ENCODE measurements at places on chromosomes 5 and 9.
A peak's percentile ranks its signal among the peaks of the same experiment; 100 is the strongest.

DNA sequence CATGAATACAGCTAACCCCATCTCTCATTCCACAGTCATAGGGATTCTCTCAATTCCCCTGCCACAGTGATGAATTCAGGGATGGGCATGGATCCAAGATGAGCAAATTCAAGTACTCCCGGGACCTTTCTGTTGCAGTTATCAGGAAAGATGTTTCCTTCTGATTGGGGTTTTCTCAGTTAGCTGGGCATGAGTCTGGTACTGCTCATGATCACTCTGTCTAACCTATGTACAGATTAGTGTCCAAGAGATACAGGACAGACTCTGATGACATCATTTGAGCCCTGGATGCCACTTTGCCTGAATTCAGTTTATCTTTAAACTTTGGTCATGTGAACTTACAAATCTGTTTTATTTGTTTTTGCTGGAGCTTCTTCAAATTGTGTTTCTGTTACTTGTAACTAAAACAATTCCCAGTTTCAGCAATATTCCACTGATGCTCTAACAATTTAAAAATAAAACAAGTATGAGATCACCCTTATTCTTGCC is 257.7 kb upstream of the KLF9 start:
- DNase-seq = no peak

GRCh38 chr9:108439947-108440346 is 415.8 kb downstream of the ACTL7B start:
- DNase-seq = no peak

GRCh38 chr5:141825791-141826560 is 52.2 kb downstream of the PCDH1 start:
- peak; percentile 24 for DNase-seq

- no peak for DNase-seq
These were observed 69.6 kb upstream of the ABCA1 start for GRCh38 chr9:104997536-104997935.

DNA sequence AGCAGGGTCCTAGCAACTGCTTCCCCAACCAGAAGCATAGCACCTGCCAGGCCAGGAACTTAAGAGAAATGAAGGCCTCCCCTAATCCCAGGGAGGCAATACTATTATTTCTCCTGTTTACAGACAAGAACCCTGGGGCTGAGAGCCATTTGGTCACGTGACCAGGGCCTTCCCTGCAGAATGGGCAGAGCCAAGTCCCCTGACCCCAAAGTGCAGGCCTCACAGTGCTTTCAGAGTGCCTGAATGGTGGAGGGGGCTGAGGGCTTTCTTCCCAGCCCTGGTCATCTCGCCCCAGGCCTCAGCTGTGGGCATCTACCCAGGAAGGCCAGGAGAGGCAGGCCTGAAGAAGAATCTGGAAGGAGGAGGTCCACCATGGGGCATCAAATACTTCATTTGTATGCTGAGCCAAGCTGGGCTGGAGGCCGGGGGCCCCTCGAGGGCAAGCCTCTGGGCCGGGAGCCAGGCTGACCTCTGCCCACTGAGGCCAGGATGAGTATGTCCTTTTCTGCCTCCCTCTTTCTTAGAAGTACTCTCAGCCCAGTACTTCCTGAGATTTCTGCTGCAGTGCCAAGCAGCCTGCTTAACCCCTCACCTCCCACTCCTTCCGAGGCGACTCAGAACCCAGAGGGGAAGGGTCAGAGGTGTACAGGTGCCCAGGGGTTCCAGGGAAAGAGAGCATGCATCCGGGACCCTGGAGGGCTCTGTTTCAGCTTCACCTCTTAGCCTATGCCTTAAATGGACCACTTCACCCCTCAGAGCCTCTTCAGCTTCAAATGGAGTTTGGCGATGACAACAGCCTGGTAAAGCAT is 18.9 kb upstream of the DUSP1 start:
- DNase-seq = no peak

DNA sequence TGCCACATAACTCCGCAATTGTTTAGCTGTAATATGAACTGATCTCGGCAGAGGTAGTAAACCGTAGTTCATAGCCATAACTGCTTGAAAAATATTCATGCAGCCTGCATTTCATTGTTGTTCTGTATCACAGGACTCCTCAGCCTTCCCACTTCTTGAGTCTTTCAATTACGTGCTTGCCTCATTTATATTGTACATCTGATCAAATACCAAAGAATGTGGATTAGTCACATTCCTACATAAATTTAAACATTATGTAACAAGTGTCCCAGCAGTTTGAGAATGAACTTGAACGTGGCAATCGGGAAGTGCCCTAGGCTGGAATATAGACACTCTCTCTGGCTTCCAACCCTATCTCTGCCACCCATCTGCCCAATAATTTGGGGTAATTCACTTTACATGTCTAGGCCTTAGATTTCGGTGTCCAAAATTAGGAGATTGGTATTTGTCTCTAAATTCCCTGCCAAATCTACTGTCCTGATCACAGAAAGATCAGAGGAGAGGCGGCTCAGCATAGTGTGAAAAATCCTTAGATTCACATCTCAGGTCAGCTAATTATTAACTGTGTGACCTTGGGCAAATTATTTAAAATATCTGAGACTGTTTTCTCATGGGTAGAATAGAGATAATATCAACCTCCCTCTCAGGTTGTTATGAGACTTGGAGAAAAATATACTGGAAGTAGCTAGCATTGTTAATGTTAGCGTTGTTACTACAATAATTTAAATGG is 215.1 kb upstream of the RFX3 start:
- DNase-seq = no peak

GRCh38 chr5:149141224-149141956 is at the start of gene ABLIM3:
ABLIM3 (plus strand) TSS chr5:149141493; CDS start chr5:149142096, 603 bp downstream.
- peak; percentile 83 for DNase-seq

GRCh38 chr9:115333277-115334070 is 215.5 kb upstream of the TNC start:
- no peak for DNase-seq

- no peak for DNase-seq
These were observed 1.4 kb upstream of the CTXN3 start for GRCh38 chr5:127647361-127647958.

- DNase-seq = no peak
These were observed 195.0 kb downstream of the PDE4D start for GRCh38 chr5:59698207-59699178.

GRCh38 chr5:109803854-109804253 is 114.1 kb downstream of the MAN2A1 start:
- no peak for DNase-seq

DNA sequence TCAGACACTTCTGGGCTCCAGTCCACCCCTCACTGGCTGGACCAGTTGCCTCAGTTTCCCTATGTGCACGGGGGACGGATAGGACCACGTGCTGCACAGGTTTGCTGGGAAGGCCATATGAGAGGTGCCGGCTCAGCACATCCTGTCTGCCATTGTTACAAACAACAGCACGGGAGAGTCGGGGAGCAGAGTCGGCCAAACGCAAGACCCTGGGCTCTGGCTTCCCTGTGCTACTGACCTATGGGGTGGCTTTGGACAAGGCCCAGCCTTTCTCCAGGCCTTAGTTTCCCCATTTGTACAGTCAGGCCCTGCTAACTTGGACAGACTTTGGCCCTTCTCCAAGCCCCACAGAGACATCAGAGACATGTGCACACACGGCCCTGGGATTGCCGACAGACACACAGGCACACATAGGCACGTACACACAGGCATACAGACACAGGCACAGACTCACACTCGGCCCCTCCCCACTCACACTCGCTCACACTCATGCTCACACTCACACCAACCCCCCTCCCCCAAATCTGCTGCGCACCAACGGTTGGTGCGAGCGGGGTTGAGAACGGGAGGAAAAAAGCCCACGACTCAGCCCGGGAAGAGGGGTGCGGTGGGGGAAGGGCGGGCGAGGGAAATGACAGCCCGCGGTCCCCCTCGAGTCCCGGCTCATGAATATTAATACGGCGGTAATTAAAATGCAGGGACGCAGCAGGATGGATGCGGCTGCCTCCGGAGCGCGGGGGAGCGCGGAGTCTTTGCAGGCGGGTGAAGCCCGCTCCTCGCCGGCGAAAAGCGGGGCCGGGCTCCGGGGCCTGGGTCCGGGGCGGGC is 133.0 kb downstream of the C9orf50 start:
- DNase-seq = peak; percentile 76

DNA sequence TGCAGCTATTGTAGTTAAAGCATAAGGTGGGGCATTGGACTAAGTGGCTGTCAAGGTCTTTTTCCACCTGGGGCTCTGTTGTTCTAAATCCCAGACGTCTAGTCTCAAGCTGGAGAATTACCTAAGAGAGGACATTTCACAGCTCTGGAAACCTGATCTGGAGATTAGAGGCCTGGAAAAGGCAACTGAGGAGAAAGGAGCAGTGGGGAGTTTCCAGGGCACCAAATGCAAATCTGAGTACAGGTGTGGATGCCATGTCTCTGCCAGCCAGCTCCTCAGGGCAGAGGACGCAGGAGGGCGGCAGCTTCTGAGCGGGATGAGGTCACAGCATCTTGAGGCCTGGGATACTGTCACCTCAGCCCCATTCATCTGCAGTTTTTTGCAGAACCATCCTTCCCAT is 65.2 kb downstream of the PPARGC1B start:
- DNase-seq = no peak

DNA sequence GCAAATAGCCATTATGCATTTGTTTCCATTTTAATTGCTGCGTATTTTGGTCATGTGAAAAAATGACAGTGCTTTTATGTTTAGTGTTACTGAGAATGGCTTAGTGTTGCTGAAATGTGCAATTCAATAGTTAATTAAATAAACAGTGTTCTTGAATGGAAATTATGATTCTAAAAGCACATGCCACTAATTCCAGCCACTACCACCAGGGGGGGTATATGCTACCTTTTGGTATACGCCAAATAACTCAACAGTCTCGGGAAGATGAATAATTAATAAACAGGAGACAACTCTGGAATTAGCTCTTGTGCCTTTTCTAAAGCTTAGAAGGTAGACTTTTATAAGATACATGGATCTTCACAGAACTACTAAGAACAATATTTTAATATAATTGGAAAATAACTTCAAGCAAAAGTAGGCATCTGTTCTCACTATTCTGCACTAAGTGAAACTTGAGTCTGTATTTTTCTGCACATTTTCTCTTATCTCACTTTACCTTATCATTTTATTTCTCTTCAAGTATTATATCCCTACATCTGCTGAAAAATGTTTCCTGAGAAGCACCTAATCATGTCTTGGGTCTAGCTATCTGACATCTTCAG is 83.5 kb upstream of the MINAR2 start:
- DNase-seq = peak; percentile 62

DNA sequence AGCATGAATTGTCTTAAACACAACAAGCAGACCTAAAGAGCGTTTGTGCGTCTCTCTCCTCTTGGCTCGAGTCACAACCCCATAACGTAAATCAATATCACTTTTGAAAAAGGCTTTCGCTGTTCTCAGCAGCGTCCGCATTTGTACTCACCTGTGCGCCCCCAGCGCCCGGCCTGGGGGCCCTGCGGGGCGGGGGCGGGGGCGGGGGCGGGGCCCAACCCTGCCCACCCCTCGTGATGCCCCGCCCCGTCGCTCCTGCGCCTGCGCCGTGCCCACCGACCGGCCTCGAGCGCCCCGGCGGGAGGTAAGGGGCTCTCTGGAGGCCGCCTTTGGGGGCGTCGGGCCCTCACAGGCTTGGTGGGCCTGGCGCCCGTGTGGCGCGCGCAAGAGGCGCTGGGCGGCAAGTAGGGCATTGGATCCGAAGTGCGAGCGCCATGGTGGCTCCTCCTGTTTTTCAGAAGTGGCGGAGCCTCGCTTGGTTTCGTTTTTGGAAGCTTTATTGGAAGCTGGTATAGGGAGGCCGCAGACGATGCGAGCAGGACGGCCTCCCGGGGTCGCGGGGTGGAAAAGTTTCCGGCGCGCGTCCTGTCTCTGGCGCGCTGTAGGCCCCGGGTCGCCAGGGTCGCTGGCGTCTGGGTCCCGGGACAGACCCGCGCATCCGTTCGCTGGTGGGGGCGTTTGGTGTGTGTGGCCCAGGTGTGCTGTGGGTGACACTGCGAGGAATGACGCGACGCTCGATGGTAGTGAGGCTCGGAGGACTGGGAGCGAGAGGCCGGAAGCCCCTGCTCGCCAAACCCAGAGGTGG is at the start of gene STX17:
TSS of gene STX17 (plus strand) at position 252 of the 805 bp plus-strand sequence. CDS start 8,586 bp downstream, outside the sequence.
- peak; percentile 85 for DNase-seq

DNA sequence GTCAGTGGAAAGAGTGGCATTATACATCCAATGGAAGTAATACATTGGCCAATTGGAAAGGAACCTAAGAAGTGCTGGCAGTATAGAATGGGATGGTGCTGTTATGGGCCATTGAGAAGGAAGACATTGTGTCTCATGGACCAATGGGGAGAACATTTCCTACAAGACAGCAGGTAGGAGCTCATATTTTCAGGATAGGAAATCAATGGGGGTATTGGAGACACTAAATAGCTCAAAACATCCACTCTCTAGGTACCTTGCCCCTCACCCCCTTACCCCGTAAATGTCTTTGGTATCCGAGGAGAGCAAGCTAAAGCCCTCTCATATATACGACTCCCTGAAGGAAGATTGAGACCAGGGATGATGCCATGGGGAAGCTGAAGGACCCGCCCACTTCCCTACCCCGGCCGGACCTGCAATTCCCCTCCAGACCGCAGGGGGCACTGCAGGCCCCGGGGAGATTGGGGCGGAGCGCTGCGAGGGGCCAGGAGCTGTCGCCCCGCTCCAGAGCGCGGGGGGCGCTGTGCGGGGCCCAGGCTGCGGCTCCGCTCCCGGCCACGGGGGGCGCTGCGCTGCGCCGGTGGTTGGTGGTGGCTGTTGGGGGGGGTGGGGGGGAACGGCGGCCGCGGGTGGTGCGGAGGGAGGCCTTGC is at the start of gene KDM3B:
TSS of gene KDM3B (plus strand) at position 615 of the 651 bp plus-strand sequence. CDS start 111 bp downstream, outside the sequence.
- DNase-seq = peak; percentile 94

GRCh38 chr5:14676320-14676719 is 11.8 kb downstream of the OTULIN start:
- DNase-seq = peak; percentile 52
